Coronary artery (tissue), 2 donors: ENCODE measurements at places on chromosomes 2 and 18.

- peak; percentile 65 for DNase-seq
These were observed 63.6 kb upstream of the HDAC4 start for GRCh38 chr2:239464166-239465016.

DNA sequence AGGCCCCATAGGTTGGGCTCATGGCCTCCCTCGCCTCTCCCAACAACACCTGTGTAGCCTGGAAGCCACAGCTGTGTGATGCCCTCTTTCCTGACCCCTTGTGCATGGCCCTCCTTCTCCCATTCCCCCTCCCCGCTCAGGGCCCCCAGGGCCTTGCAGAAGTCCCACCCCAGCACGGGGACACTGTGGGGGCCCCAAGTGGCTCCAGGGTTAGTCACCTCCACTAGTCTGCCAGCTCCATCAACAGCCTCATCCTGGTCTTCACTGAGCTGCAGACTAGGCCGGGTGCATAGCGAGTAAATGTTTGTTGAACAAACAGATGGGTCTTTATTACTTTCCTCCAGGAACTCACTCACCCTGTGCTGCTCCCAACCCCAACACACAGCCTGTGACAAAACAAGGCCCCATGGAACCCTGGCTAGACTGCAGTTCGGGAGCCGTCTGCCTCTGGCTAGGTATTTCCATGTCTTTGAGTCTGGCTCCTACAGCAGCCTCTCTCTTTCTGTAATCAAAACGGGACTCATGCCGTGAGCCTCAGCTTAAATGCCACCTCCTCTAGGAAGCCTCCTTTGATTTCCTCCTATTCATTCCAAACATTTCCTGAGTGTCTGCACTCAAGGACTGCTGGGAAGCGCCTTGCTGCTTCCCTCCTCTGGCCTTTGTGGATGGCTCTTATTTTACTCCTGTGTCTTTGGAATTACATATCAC is 109.9 kb upstream of the ID2 start:
- DNase-seq: peak; percentile 47

DNA sequence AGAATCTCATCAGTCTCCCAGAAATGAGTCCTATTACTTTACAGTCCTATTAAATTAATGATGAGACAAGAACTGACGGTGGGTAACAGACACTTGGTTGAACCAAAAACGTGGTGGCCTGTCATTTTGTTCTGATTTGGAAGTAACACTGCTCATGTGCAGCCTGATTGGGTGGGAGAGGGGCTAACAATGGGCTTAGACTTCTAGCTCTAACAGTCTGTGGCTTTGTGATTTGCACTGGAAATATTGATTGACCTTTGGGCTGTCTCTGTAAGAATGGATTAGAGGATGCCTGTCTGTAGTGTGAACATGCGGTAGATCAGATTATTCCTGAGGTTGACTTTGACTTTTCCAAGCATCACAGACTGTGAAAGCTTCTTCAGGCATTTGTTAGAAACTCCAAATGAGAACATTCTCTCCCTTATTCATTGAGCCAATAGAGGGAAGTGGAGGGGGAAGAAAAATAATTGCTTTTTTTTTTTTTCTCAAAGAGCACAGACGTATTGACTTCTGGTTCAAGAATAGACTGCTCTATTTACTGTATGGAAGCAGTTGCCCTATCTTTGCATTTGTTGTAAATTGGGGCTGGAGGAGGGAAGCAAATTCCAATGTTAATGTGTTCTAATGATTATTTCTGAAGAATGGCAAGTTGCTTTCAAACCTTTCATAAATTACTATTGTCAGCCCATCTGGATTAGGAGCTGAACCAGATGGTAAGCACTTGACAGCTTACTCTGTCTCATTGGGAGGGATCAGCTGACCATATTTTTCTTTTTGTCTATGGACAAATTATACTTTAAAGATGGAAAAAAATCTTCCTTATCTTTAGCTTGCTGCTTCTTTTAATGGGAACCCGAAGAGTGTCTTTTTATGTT is 85.8 kb upstream of the TTN start:
- no peak for DNase-seq

- DNase-seq: no peak
These were observed 49.9 kb downstream of the TRAF3IP1 start for GRCh38 chr2:238370094-238370822.

GRCh38 chr18:35835833-35836232 is 136.6 kb upstream of the RMP24 start:
- no peak for DNase-seq
